Activated CD4-positive, alpha-beta memory T cell treated with anti-CD3 and anti-CD28 coated beads, Interleukin-2, amount 10 ng/mL, durations not matched to agents 7 days and 5 days (primary cell): ENCODE measurements at places on chromosomes 3 and 15. TPM values are rescaled to one million over a fixed set of nuclear protein-coding genes. Genes with fewer than 3 reads are reported as not detected.
A peak's percentile ranks its signal among the peaks of the same experiment; 100 is the strongest.

The CD96 gene
- 338 TPM for total RNA-seq

The SLC25A38 gene
- total RNA-seq = 34.2 TPM

The ZKSCAN7 gene
- total RNA-seq = 0.98 TPM

The LTK gene
- total RNA-seq = 5.2 TPM

The CP gene
- not detected for total RNA-seq

The TRPM1 gene
- total RNA-seq = not detected

- no peak for DNase-seq
These were observed 77.4 kb downstream of the RBPMS2 start for GRCh38 chr15:64697911-64698369.

- DNase-seq = no peak
These were observed 2.6 kb upstream of the TCF12 start for GRCh38 chr15:56915888-56916287.

GRCh38 chr15:76057332-76058000, 2.3 kb upstream of the TMEM266 start:
- peak; percentile 42 for DNase-seq

DNA sequence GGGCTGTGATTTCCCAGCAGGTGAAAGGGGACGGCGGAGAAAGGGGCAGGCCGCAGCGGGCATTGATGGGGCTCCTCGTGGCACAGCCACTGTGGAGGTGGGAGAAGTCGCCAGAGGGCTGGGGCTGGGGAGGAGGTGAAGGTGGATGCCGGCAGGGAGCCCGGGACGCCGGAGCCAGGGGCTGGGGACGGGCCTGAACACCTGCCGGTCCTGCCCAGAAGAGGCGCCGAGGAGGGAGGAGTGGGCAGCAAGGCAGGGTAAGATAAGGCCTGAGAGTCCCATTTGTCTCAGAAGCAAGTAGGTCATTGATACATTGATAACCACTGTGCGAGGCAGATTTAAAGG, 571 bp upstream of the RARRES1 start:
- DNase-seq = no peak

DNA sequence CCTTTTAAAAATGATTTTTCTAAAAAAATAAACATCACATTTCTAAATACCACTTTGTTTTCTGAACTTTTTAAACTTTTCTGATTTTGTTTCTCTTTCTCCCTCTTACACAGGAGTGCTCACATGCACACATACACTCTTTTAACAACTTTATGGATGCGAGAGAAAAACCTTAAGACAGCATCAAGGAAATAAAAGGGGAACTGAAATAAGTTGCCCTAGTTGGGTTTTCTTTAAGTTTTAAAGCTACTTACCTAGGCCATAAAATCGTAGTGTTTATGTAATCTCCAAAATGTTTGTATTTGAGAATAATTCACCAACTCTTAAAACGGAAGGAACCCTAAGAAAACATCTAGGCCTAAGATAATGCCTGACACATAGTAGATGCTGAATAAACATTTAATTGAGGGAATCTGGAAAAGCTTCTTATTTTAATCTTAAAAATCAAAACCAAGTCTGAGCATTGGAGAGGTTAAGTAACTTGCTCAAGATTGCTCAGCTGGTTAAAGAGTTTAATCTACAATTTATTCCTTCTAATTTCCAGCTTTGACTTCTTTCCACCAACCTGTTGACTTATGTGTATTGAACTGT, 1.2 kb upstream of the BBX start:
- no peak for DNase-seq

DNA sequence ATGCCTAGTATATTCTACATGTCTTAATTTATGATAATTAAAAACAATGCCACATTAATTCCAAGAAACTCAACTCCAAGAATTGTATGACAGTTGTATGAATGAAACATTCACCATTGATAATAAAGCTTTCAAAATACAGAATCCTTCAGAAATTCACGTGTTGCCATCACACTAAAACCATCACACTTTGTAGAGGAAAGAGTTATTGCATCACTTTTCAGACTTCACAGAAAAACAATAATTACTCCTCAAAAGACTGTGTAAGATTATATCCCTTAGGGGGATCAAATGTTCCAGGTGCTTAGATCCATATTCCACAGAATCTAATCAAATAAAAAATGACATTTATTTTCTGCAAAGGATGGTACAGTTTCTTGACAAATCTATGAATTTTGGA, 85.0 kb downstream of the OSBPL10 start:
- DNase-seq = no peak

DNA sequence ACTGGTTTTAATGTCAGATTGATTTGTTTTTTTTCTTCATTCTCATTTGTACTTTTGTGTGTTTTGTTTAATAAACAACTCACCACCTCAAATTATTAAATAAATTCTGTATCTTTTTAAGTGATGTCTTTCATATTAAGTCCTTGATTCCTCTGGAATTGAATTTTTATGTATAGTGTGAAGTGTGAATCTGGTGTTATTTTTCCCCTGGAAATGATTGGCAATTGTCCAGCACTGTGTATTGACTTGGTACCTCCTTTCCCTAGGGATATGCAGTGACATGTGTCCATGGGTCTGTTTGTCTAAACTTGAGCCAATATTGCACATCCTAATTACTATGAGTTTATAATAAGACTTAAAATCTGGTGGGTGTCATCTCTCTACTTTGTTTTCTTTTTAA, 2.1 kb downstream of the RNU5B-1 start:
- DNase-seq = no peak

DNA sequence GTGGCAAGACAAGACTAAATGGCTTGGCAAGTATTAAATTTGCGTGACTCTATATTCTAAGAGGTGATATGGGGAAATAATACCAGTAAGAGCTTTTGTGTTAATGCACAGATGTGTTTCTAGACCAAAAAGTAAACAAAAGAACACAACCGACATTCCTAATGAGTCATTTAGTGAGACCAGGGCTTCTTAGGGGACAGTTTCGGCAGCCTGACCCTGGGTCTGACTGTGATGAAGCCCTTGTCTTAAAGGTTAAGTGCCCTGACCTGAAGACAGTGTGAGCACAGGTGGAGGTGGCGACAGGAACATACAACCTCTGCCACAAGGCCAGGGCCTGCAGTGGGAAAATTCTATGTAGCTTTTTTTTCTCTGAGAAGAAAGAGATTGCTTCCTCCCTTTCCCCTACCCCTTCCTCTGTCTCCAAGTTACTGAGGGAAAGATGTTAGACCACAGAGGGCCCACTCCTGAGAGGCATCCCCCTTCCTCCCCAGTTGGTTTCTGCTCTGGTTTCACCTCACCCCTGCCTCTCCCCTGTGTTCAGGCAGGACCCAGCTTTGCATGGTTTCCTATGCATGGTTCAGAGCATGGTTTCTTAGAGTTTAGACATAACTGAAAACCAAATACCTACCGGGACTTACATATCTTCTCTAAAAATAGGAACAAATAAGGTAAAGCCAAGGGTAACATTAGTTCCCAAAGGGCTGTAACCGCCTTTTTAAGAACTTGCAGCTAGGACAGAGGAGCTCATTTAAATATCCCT, 24.8 kb upstream of the CMTM7 start:
- DNase-seq = no peak

DNA sequence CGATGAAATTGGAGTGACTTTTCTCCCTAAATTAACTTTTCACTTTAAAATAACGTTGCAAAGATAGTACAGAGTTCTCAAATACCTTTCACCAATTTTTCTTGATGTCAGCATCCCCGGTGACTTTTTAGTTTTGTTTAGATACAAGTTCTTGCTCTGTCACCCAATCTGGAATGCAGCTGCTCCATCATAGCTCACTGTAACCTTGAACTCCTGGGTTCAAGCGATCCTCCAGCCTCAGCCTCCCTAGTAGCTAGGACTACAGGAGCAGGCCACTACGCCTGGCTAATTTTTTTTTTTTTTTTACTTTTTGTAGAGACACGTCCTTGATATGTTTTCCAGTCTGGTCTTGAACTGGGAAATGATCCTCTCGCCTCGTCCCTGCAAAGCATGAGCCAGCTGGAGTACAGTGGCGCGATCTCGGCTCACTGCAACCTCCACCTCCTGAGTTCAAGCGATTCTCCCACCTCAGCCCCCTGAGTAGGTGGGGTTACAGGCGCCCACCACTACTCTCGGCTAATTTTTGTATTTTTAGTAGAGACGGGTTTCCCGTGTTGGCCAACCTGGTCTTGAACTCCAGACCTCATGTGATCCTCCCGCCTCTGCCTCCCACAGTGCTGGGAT, 747 bp downstream of the NSUN3 start:
- no peak for DNase-seq

DNA sequence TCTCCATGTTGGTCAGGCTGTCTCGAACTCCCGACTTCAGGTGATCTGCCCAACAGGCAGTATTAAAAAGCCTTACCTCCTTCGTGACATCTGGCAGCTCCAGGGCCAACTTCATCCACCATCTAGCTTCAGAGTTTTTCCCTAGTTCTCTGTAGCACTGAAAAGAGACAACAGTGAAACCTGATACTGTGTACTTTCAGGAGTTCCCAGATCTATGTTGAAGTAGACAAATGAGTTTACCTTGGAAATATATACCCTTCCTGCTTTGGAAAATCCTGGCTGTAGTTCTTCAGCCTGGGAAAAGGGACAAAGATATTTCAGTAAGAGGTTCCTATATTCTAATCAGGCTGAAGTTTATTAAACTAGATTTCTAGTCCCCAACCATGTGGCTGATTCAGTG, 18.0 kb downstream of the RMDN3 start:
- no peak for DNase-seq

- no peak for DNase-seq
These were observed 75.4 kb upstream of the ZNF385D start for GRCh38 chr3:21826416-21826815.

DNA sequence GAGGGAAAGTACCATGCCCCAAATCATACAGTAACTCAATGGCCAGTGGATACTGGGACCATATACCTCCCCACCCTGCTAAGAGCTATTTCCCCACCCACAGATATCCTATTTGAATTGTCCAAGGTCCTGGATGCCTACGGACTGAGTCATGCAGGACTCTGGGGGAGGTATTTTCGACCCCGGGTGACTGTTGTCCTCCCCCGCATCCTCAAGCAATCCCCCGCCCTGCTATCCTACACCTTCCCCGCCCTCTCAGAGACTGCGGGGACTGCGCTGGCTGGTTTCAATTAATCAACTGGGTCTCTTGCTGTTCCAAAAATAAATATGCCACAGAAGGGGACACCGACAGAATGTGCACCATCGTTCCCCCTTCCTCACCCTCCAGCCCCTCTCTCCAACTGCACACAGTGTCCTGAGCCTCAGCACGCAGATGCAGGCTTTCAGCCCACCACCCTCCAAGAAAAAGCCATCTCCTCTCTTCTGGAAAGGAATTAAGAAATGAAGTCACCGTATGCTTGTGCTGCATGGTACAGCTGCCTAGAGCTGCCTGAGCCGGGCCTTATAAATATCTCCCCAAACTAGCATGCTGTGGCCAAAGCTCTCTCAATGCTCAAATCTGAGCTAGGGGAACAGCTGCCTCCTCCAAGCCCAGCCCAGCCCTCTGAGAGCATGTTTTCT, 8.1 kb downstream of the CAV3 start:
- no peak for DNase-seq

DNA sequence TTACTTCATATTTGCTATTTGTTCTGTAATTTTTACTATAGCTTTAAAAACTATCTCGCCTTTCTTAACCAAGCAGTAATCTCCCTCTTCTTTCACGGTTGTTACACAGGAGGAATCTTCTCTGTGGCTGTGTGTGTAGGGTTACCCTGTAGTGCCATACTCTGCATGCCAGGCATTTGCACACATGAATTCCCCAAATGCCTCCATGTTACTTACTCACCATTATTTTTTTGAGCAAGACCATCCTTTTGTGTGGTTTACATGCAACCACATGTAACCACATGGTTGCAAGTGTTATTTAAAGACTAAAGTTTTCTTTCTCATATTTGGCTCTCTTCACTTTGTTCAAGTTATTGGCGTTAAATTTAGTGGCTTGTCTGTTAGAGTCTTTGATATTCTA, 45.5 kb downstream of the HPS3 start:
- DNase-seq = no peak

DNA sequence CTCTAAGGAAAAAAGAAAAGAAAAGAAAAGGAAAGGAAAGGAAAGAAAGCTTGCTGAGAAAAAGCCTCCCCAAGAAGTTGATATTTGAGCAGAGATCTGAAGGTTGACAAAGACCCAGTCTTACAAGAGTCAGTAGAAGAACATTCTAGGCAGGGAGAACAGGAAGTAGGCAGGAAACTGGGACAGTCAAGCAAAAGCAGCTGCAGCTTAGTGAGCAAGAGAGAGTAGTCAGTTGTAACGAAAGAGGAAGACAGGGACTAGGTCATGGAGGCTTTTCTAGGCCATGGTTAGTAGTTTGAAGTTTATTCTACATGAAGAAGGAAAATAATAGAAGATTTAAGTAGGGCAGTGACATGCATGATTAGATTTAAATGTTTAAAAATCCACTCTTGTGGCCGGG, 31.8 kb upstream of the KLHL6 start:
- DNase-seq = no peak

DNA sequence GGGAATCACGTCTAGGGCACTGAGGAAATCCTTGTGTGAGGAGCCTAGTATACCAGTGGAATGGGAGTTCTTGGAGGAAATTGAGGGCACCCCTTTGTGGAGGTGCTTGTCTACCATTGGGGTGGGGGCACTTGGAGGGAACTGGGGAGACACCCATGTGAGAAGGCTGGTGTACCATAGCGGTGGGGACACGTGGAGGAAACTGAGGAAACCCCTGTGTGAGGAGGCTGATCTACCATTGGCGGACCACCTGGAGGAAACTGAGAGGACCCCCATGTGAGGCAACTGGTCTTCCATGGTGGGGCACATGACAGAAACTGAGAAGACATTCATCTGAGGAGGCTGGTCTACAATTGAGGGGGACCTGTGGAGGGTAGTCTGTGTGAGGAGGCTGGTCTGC, 164.5 kb downstream of the FBLN2 start:
- DNase-seq = peak; percentile 12

DNA sequence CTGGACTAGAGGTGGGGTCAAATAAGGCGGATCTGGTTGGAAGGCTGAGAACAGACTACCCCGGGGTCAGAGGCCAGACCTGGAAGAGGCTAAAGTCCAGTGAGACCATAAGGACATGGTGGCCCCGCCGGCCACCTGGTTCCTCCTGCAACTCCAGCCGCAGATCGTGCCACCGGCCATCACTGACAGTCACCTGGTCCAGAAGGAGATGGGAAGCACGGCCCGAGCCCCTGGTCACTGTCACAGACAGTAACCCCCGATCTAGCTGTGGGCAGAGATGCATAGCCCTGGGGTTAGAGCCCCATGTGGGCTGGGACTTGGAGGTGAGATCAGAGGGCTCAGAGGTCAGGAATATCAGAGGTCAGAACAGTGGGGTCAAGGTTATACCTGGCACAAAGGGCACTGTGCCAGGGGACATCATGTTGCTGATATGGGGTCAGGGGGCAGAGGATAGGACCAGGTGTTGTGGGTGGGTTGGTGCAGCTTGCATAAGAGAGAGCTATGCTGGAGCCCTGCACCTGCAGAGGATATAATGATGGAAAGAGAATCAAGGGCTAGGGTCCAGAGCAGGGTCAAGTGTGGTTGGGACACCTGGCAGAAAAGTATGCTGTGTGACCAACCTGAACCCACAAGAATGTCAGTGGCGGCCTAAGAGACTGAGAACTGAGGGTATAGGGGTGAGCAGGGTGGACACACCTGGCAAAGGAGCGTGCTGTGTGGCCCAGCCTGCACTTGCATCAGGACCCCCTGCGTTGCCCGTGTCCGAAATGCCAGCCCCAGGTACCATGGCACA, 9.6 kb downstream of the CELSR3 start:
- DNase-seq = no peak
